Astrocyte (in vitro differentiated cells and primary cell): ENCODE measurements at places on chromosomes 12 and 14. TPM values are rescaled to one million over a fixed set of nuclear protein-coding genes. Genes with fewer than 3 reads are reported as not detected.

- no peaks in the 10 kb centered on the region for H3K36me3 ChIP-seq
- peaks cover 81% of the 10 kb centered on the region for H3K4me1 ChIP-seq
- H3K4me3 ChIP-seq: peak overlapping the region; percentile 41
- no peaks in the 10 kb centered on the region for H3K27me3 ChIP-seq
Measured at GRCh38 chr14:74616507-74616906, 4.5 kb upstream of the LTBP2 start.

GRCh38 chr12:59597385-59597781 is 1.6 kb downstream of the SLC16A7 start:
- H3K36me3 ChIP-seq: no peaks in the 10 kb centered on the region
- H3K27ac ChIP-seq: peak overlapping the region; percentile 80
- H3K27me3 ChIP-seq: no peaks in the 10 kb centered on the region
- peak overlapping the region; percentile 66 for H3K4me3 ChIP-seq
- DNase-seq: peak; percentile 96

Gene JDP2
- 79.5 and 80.6 TPM in 2 replicates for total RNA-seq

DNA sequence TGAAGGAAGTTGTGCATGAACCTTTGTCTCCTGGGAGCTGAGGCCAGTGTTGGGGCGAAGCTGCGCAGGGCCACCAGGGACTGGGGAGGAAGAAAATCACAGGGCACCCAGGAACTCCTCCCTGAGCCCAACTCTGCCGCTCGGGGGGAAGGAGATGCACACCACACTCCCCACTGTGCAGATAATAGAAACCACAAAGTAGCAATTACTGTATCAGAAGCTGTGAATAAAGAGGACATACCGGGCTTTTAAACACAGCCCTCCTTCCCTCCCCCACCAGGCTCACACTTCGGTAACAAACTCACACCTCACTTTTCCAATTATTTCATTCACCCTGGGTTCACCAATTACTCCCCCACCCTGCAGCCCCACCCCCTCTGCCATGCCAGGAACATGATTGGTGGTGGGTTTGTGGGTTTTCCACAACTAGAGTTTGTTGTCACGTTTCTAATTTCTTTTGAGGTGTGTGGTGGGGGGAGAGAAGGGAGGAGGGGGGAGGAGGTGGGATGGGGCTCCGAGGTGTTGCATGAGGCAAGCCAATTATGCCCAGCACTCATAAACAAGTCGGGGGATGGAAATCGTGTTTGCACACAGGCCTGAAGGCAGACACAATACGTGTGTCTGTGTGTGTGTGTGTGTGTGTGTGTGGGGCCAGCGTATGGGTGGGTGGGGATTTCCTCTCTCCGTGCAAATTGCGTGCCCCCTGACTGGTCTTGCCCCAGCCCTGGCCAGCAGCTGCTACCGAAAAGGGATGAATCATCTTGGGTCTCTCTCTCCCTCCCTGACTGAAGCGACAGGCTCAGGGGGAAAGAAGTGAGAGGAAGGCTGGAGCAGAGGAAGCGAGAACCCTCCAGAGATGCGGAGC is 103.3 kb downstream of the RBM19 start:
- peak; percentile 93 for DNase-seq
- H3K27ac ChIP-seq: peak overlapping the region; percentile 59
- peaks cover 32% of the 10 kb centered on the region for H3K4me1 ChIP-seq
- peaks cover 2% of the 10 kb centered on the region for H3K36me3 ChIP-seq

GRCh38 chr14:23881282-23881681 is 72.3 kb upstream of the DHRS4 start:
- no peak overlapping the region for H3K4me3 ChIP-seq
- peak; percentile 39 for DNase-seq
- no peak overlapping the region for H3K27ac ChIP-seq
- H3K4me1 ChIP-seq: no peaks in the 10 kb centered on the region
- H3K36me3 ChIP-seq: no peaks in the 10 kb centered on the region
- peaks cover 2% of the 10 kb centered on the region for H3K27me3 ChIP-seq

DNA sequence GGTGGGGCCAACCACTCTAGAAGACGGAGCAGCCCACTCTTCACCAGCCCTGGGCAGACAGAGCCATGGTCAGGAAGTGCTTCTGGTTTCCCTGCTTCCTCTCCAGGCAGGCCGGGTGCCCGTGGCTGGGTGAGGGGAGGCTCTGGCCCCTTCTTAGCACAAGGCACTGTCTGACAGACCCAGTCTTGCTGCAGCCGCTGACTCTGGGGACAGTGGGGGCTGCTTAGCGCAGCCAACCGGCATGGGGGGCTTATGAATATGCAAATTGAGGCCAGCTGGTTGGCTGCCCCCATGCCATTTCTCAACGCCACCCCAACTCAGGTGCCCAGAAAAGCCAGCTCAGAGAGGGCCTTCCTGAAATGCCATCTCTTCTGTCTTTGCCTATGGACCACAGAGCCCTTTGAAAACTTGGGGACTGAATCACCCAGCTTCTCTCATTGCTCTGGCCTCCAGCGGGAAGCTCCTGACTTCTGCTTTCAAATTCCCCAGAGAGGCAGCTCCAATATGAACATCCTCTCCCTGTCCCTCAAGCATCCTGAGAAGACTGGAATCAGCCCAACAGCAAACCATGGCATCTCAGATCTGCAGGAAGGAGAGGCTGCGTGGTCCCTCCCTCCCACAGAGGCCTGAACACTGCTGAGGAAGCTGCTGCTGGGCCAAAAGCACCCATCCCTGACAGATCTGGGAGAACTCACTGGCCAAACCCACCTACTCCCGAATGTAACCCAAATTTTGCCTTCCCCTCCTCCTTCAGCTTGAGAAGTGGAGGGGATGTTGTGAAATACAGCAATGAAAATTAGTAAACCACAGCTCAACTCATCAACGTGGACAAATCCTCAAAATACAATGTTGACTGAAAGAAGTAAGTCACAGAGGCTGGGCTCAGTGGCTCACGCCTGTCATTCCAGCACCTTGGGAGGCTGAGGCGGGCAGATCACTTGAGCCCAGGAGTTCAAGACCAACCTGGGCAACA is at the start of gene PROX2:
Gene PROX2, minus strand, starts transcription at position 205 of the 973 bp plus-strand sequence. CDS start 12,311 bp downstream, outside the sequence.
- no peak within 1 kb of the TSS for H3K27ac ChIP-seq
- no peaks in the 10 kb centered on the region for H3K27me3 ChIP-seq
- H3K4me1 ChIP-seq: no peaks in the 10 kb centered on the region
- no peaks in the 10 kb centered on the region for H3K36me3 ChIP-seq
- no peak for DNase-seq

DNA sequence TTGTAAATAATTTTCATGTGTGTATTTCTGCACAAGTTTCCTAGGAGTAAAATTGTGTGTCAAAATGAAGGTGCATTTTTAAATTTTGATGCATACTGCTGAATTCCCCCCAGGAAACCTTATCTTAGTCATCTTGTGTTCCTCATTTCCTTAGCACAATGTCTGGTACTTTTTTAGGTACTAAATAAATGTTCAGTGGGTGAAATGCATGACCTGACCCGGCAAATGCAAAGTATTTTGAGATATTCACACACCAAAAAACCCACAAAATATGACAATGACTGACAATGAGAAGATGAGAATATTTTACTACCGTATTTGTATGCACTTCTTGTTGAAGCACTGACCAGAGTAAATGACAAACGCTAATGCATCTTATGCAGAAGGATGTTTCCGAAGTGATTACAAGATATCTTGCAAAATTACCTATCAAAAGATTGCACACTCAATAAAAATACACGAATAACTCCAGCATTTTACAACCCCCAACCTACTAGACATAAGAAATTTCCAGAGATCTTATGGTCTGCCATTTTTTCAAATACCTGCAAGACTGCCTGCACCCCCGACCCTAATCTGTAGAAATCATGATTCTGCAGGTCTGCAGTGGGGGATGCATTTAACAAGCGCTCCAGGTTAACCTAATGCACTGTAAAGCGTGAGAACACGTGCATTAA is 895 bp upstream of the PRKAB1 start:
- no peak for DNase-seq
- peak overlapping the region; percentile 95 for H3K4me3 ChIP-seq
- peaks cover 5% of the 10 kb centered on the region for H3K4me1 ChIP-seq
- H3K27me3 ChIP-seq: no peaks in the 10 kb centered on the region
- no peak overlapping the region for H3K27ac ChIP-seq

Gene LALBA
- not detected in 2 replicates for total RNA-seq

DNA sequence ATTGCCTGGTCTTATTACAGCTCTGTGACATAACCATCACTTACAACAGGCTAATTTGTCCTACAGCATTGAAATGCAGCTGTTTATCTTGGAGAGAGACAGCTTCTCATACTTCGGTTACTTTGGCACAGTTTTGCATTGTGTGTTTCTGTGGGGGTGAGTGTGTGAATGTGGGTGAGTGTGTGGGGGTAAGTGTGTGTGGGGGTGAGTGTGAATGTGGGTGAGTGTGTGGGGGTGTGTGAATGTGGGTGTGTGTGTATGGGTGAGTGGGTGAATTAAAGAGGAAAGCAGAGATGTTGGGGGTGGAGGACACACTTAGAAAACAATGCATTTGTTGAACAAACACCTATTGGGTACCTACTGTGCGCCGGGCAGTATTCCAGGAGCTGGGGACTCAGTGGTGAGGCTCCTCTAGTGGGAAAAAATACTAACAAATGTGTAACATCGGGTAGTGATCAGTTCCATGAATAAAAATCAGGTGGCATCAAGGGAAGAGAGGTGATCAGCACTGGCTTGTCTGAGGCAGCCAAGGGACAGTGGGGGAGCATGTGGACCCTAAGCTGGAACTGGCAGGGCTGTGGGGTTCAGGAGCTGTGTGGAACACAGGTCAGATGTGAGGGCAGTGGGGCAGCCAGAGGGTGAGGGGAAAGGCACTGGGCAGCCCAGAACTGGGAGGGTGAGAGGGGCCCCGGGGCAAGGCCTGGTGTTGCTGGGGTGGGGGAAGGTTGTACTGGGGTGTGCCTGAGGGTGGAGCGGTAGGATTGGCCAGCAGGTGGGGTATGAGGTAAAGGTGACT is 44.1 kb upstream of the AMN start:
- peaks cover 13% of the 10 kb centered on the region for H3K36me3 ChIP-seq
- H3K27ac ChIP-seq: no peak overlapping the region
- no peak overlapping the region for H3K4me3 ChIP-seq
- no peak for DNase-seq

- H3K36me3 ChIP-seq: no peaks in the 10 kb centered on the region
- H3K27me3 ChIP-seq: no peaks in the 10 kb centered on the region
- DNase-seq: peak; percentile 56
- peaks cover 3% of the 10 kb centered on the region for H3K4me1 ChIP-seq
- H3K4me3 ChIP-seq: no peak overlapping the region
Measured at GRCh38 chr12:124823272-124823970, 40.2 kb downstream of the SCARB1 start.

DNA sequence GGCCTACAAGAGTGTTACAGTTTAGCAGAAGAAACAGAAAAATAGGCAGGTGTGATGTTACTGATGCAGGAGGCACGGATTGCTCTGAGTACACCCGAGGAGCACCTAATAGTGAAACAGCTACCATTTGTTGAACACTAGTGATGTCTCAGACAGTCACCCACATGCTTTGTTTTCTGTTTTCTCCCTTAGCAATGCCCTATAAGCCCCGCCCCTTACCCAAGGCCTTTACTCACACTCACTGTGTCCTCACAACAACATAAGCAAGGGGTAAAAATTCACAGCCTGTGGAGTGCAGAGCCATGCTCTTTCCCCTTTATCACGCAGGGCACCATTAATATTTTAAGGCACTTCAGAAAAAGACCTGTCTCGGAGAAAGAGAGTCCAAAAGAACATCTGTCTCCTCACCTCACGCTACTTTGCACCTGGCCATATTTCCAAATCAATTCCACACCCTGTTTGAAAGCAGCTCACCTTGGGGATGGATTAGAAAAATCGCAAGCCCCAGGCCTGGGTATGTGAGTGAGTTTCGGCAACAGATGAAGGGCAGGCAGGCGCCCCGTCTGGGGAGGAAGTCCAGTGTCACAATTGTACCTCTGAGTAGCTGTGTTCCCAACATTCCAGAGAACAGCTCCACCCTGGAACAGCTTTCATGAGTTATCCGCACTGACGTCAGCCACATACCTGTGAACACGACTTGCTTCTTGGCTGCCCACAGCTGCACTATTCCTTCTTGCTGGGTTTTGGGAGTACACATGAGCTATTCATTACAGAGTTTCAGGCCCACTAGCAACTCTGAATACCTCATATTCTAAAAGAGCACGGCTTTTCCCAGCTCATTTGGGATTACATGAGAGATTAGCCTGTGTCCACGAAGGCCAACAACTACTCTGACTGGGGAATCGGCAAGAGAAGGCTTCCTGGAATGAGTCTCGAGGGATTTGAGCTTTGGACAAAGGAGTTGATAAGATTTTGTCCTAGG is 26.0 kb downstream of the MAPK1IP1L start:
- H3K36me3 ChIP-seq: no peaks in the 10 kb centered on the region
- no peaks in the 10 kb centered on the region for H3K27me3 ChIP-seq
- H3K4me3 ChIP-seq: no peak overlapping the region

DNA sequence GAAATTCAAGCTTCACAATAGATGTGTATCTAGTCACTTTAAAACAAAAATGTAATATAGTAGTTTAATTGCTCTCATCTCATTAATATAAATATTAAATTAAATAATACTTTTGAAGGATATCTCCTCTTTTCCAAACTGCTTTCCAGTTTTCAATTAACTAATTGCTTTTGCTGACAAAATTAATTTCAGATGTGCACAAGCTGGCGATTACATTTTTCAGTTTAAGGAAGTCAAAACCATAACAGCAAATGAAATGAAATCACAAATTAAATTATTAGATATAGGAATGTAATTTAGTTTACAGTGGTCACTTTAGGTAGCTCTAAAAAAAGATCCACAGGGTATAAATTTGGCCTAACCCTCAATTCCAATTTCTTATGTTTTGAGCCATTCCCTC is 362.1 kb downstream of the SLC6A15 start:
- no peak for DNase-seq
- no peak overlapping the region for H3K4me3 ChIP-seq
- H3K27me3 ChIP-seq: no peaks in the 10 kb centered on the region
- H3K27ac ChIP-seq: no peak overlapping the region
- H3K4me1 ChIP-seq: no peaks in the 10 kb centered on the region
- H3K36me3 ChIP-seq: no peaks in the 10 kb centered on the region

GRCh38 chr12:32603858-32604257 is 75.2 kb upstream of the DNM1L start:
- no peaks in the 10 kb centered on the region for H3K27me3 ChIP-seq
- peaks cover 12% of the 10 kb centered on the region for H3K36me3 ChIP-seq
- H3K4me3 ChIP-seq: no peak overlapping the region
- no peak overlapping the region for H3K27ac ChIP-seq
- DNase-seq: peak; percentile 75
